Endothelial cell of coronary artery (primary cell): ENCODE measurements at places on chromosomes 6 and 20. TPM values are rescaled to one million over a fixed set of nuclear protein-coding genes. Genes with fewer than 3 reads are reported as not detected.

Gene TCP11
- total RNA-seq = 0.09 TPM in 1 of 2 replicates, not detected in the other

Gene BMP7
- total RNA-seq = not detected in 2 replicates

Gene TRIM40
- total RNA-seq = not detected in 2 replicates

Gene FGD2
- not detected in 2 replicates for total RNA-seq

Gene JPH2
- total RNA-seq = 0.09 TPM in 1 of 2 replicates, not detected in the other

Gene RPS6KA2
- total RNA-seq = 99.9 and 147 TPM in 2 replicates

Gene CENPW
- 9.8 and 23.6 TPM in 2 replicates for total RNA-seq

Gene PARD6B
- total RNA-seq = 0.09 and 0.27 TPM in 2 replicates

Gene TRAPPC3L
- 0.09 TPM in 2 replicates for total RNA-seq

Gene ADTRP
- 2.7 and 40.0 TPM in 2 replicates for total RNA-seq

Gene SAMD10
- total RNA-seq = 1.8 and 2.2 TPM in 2 replicates

Gene AIG1
- 12.4 and 18.9 TPM in 2 replicates for total RNA-seq
